ENCODE measurements at places on chromosomes 5 and 9.

DNA sequence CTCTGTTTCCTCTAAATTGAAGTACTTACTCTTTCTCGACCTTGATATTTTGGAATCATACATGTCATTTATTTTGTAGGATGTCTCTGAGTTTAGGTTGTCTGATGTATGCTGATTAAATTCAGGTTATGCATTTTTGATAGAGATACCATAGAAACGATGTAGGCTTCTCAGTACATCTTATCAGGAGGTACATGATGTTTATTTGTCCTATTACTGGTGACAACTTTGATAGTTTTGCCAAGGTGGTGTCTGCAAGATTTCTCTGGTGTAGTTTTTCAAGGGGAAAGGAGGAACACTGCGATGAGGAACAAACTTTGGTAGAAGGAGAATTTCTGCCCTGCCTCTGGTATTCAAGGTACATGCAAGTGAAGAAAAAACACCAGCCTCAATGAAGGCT is 29.9 kb downstream of the SUB1 start:
- DNase-seq = no peak

DNA sequence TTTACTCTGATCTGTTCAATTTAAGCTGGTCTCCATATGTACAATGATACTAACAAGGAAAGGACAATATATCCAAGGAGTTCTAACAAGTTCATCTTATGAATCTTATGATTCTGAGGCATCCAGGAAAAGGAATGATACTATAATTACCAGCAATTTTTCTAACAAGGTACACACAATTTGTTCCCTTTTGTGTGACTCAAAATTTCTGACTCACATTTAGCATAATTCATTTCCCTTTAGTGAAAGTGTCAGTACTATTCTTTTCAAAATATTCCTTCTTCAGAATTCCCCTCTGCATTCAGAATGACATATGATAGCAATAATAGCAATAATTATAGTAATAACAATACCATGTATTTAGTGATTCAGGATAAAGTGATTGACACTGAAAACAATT is 594.8 kb downstream of the DMRTA1 start:
- DNase-seq = no peak

- DNase-seq = peak; percentile 45
Observed at GRCh38 chr5:146079695-146080373, 25.5 kb downstream of the PLAC8L1 start.

GRCh38 chr9:114811966-114812636 is 6.3 kb upstream of the TNFSF15 start:
- DNase-seq = no peak

DNA sequence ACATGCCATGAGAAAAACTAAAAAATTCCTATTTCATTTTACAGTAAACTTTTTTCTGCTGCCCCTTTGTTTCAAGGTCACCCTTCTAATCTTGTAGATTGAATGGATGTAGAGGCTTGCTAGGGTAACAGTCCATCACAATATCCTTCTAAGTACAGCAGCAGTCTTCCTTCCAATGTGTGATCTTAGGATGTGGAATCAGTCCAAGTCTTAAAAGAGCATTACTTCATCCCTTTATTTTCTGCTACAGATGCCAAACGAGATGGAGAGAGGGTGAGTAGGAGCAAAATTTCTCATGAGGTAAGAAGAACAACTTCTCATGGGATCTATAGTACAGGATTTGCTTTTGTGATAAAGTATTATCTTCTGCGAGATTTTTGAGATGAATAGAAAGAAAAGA is 704 bp upstream of the IL33 start:
- no peak for DNase-seq

GRCh38 chr5:25393256-25393655 is 748.5 kb upstream of the CDH10 start:
- DNase-seq = no peak

DNA sequence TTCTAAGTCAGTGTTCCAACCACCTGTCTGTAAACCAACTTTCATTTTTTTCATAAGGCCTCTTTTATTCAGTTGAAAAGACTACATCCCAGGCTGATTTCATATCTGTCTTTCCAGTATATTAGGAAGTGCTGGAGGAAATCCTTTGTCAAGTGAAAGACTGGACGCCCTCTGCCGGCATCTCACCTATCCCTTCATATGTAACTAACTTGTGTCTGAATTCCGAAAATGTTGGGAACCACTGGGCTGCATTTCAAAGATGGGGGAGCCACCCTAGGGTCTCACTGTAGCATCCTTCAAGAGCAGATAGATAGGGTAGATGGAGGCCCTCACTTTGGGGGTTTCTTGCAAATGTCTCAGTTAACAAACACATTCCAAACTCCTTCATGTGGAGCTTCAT is 569.8 kb downstream of the CTNND2 start:
- no peak for DNase-seq

GRCh38 chr5:79235634-79236361 is at the start of gene JMY:
Gene JMY, plus strand, starts transcription at chr5:79236131. Its CDS starts 520 bp downstream, at chr5:79236651.
- DNase-seq = peak; percentile 76

GRCh38 chr5:90095292-90096060 is 314.1 kb downstream of the CETN3 start:
- no peak for DNase-seq

DNA sequence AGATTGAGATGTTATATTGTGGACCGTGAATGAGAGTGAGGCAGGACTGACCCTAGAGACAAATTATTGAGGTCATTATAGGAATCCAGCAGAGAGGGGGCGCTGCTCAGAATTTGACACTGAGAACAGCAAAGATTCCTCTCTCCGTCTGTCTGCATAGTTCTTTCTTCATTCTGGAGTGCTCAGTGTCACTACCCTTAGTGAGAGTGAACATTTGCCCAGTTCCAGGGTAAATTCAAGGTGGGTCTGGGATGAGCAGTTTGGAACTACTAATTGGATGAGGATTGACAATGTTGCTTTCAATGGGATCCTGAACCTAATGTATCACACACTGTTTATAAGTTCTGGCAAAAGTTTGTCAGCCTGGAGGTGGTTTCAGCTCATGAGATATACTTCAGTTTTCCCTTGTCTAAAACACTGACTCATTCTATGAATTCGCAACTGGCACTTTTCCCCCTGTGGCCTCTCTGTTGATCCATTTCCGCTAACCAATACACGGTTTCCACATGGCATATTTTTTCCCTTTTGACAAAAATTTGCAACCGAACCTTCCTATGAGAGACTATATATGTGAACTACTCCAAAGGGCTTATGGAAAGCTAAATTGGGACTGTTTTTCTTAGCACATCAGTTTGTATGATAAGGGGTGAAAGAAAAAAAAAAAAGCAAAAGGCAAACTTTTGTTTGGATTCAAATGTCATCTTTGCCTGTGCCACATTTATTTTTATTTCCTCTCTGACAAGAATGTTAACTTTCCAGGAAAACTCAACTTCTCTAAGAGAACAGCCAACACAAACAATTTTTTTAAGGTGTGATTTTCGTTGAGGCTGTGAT is 1240.7 kb upstream of the WWC1 start:
- DNase-seq = no peak

GRCh38 chr5:27592231-27592630 is 553.8 kb upstream of the CDH9 start:
- DNase-seq = peak; percentile 67

GRCh38 chr9:128007566-128008138 is 26.9 kb upstream of the EEIG1 start:
- peak; percentile 39 for DNase-seq

GRCh38 chr5:36875051-36875789 is 1.3 kb upstream of the NIPBL start:
- DNase-seq = peak; percentile 44

DNA sequence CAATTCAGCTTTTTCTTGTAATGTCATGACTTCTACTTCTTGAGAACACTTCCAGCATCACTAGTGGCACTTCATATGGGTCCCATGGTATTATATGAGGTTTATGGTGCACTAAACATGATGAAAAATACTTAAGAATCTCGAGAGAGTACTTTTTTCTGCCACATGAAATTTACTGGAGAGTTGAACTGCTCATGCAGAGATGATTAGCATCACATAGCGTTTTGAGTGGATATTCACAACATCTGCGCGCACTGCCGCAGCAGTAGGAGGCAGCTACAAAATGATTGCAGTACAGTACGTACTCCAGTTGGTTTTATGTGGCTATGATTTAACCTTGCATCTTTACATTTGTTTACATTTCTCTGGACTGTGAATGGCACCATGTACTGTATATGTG is 14.7 kb downstream of the RAD1 start:
- no peak for DNase-seq

DNA sequence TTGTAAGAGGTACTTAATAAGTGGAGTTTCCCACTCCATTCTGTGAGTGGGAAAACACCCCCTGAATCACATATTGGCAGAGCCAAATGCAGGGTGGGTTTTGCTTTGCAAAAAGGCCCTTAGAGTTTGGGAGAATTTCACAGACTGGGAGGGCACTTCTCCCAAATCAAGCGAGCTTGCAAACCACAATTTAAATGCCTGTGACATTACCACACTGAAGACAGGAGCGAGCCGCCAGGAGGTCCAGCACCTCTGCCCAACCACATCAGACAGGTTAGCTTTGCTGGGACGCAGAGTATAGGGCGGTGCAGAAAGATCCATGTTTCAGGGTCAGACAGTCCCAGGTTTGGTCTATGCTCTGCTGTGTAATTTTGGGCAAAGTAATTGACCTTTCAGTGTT is 2.3 kb downstream of the ALAD start:
- no peak for DNase-seq

GRCh38 chr5:18807256-18808149 is 1173.2 kb downstream of the TAF11L14 start:
- DNase-seq = no peak

GRCh38 chr5:158492841-158493242 is 606.9 kb downstream of the EBF1 start:
- DNase-seq = peak; percentile 18

- DNase-seq = no peak
Observed at GRCh38 chr9:87720173-87720572, 5.7 kb upstream of the CTSL start.

DNA sequence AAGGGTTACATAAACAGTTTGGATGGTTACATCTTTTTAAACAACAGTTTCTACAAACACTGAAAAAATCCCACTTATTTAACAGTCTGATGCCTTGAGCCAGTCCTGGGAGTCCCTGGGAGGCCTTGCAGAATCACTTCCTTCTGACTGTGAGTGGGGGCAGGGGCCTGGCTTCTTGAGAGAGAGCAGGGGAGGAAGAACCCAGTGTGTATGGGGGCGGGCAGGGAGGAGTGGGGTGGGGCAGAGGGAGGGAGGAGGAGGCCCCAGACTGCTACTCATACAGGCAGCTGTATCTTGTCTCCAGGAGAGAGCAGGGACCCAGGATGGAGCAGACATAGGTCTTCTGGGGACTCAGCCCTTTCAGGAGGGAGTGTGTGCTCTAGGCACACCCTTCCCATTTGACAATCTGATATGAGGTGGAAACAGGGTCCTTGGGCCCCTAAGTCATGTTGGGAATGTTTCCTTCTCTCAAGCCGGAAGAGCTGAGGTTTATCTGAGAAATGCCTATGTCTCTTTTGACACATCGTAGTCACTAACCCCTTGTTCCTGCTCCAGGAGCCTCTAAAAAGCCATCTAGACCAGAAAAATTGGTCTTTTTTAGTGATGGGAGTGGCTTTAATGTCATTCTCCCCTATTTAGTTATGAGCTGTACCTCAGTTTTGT is 52.8 kb downstream of the IRF1 start:
- DNase-seq = peak; percentile 77

- no peak for DNase-seq
Observed at GRCh38 chr5:135578305-135578684, 496 bp downstream of the CXCL14 start.

GRCh38 chr9:126957687-126958053 is 43.1 kb downstream of the RALGPS1 start:
- peak; percentile 47 for DNase-seq

- DNase-seq = no peak
Observed at GRCh38 chr5:151496041-151496484, 48.7 kb downstream of the SLC36A1 start.

DNA sequence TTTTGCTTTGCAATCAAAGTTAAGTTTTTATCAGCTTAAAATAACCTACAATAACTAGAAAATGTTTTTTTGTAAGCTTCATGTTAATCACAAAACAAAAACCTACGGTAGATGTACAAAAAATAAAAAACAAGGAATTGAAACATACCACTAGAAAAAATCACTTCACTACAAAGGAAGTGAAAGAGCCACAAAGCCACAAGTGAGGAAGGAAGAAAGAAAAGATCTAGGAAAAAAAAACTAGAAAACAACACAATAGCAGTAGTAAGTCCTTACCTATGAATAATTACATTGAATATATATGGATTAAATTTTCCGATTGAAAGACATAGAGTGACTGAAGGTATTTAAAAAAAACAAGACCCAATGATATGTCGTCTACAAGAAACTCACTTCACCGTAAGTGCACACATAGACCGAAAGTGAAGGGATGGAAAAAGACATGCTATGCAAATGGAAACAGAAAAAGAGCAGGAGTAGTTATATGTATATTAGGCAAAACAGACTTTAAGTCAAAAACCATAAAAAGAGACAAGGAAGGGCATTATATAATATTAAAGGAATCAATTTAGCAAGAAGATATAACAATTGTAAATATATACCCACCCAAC is 13.4 kb upstream of the ZDHHC21 start:
- no peak for DNase-seq

GRCh38 chr5:56986626-56986947 is 34.7 kb upstream of the MIER3 start:
- DNase-seq = peak; percentile 6

DNA sequence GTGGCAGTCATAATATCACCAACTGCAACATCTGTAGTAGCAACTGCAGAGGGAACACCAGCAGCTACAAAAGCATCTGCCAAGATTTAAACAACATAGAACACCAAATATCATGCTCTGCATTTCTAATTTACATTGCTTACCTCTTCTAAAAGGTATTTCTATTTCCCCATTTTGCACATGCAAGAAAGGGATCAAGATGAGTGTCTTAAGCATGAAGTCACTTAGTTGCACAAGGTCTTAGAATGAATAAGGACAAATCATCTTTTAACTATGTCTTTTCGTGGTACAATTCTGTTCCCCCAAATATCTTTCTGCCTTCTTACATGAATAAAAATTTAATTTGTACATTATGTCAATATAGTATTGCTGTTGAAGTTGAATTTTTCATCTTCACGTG is 1746.4 kb downstream of the EFNA5 start:
- peak; percentile 57 for DNase-seq

DNA sequence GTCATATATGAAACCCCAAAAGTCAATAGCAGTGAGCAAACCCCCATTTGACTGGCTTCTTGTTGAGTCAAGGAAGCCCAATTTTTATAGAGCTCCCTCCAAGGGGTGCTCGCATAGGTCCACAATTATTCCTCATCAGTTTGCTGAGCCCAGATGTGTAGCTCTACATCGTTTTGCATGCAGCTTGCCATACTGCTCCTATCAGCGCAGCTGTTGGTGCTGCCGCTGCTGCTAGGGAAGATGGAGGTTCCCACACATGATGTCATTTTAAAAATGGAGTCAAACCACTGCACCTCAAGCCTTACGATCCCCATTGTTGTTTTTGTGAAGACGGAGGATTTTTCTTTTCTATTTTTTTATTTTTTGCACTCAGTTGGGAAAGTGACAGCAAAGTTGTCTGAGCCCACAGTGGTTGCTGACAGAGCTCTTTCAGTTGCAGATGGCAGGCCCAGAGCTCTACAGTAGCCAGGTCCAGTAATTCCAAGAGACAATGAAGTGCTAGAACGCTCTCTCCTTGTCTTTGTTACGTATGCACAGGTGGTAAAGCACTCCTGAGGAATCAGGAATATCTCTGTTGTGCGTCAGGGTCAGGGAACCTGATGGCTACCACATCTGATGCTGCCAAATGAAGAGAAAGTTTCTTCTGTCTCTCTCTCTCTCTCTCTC is 23.2 kb upstream of the C5orf63 start:
- no peak for DNase-seq
